T-cell (primary cell): ENCODE measurements at places on chromosomes 6 and 20. TPM values are rescaled to one million over a fixed set of nuclear protein-coding genes. Genes with fewer than 3 reads are reported as not detected.

Gene LBP
- total RNA-seq, result not detected

Gene CALHM4
- total RNA-seq, result not detected

Gene PRICKLE4
- total RNA-seq, result not detected

GRCh38 chr6:42443312-42444060 is 8.2 kb downstream of the TRERF1 start:
- no peak overlapping the region for H3K27ac ChIP-seq
- peak overlapping the region; percentile 29 for H3K4me3 ChIP-seq
- H3K36me3 ChIP-seq, result no peaks in the 10 kb centered on the region
- H3K27me3 ChIP-seq, result no peaks in the 10 kb centered on the region
- peaks cover 53% of the 10 kb centered on the region for H3K4me1 ChIP-seq
- no peak for DNase-seq

- no peaks in the 10 kb centered on the region for H3K36me3 ChIP-seq
- H3K27me3 ChIP-seq, result peaks cover 32% of the 10 kb centered on the region
- no peak overlapping the region for H3K4me3 ChIP-seq
- no peak overlapping the region for H3K27ac ChIP-seq
- no peak for DNase-seq
Measured at GRCh38 chr6:27591699-27592480, 119.0 kb upstream of the ZNF184 start.

DNA sequence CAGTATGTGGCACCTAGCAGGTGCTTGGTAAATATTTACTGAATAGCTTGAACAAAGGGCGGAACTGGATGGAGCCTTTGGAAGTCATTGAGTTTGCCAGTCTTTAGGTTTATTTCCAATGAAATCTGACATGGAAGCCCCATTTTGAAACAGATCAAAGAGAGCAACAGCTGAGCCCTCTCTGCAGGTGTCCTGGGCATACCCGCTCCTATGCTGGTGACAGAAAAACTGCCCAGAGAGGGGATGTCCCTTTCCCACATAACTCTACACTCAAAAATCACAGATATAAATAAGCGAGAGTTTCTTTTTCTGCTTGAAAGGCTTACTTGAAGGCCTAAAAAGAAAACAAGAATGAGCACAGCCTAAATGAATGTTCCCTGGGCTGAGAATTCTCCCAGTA is 53.0 kb upstream of the RALY start:
- no peak for DNase-seq
- no peaks in the 10 kb centered on the region for H3K36me3 ChIP-seq
- H3K4me3 ChIP-seq, result no peak overlapping the region
- H3K27me3 ChIP-seq, result no peaks in the 10 kb centered on the region
- no peak overlapping the region for H3K27ac ChIP-seq
